ENCODE measurements at places on chromosomes 1 and 21. TPM values are rescaled to one million over a fixed set of nuclear protein-coding genes. Genes with fewer than 3 reads are reported as not detected.

Gene DCST2
- total RNA-seq = 0.09 TPM

DNA sequence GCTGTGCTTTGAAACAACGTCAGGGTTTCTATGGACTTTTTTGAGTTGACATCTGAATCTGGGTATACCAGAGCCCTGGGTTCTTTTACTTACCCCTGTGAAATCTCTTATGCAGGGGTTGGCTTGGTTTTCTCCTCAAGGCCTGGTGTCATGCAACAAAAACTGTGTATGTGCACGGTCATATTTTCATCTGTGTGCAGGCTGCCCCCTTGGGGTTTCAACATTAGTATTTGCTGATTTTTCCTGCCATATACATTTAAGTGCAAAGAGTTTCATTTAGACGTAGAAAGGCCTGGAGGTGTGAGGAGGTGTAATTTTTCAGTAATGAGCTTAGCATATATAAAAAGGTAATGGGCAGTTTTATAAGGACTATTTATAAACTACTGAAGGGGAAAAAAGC is 22.0 kb upstream of the ZBTB18 start:
- no peak for DNase-seq

GRCh38 chr1:191695865-191696264 is 462.4 kb upstream of the RGS18 start:
- no peak for DNase-seq

DNA sequence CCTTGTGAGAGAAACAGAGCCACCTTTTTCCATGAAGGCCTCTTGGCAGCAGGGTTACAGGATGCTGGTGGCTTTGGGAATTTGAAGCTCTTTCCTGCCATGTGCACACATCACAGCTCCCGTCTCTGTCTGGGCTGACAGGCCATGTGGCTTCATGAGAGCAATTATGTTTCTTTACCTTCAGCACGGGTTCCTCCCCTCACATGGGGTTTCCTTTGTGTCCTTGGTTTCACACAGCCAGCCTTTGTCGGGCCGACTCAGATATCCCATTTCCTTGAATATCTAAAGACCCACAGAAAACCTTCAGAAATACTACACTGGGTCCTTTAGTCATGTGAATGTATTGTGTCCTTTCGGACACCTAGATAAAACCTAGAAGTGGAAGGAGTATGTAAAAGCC is 7.1 kb downstream of the CLIC6 start:
- DNase-seq = no peak

GRCh38 chr1:103230061-103230460 is 121.7 kb upstream of the COL11A1 start:
- DNase-seq = no peak

- DNase-seq = no peak
Measured at GRCh38 chr1:77540501-77541161, 141.8 kb downstream of the ZZZ3 start.

Gene KIF2C
- 40.4 TPM for total RNA-seq

DNA sequence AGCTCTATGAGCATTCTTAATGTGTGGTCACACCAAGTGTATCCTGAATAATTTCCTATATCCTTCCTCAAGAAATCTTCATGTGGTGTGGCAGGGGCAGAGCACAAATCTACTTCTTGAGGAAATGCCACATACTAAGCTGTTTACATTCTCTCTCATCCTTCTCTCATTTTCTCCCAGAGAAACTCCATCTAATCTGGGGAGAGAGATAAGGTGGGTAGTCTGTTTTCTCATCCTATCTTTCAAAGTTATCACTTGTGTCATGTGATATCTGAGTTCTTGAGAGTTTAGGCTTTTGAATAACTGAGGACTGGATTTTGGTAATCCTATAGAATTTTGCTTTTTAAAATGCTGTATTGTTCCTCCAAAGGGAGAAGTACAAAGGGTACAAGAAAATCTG is 141.9 kb upstream of the LRRC7 start:
- DNase-seq = no peak

DNA sequence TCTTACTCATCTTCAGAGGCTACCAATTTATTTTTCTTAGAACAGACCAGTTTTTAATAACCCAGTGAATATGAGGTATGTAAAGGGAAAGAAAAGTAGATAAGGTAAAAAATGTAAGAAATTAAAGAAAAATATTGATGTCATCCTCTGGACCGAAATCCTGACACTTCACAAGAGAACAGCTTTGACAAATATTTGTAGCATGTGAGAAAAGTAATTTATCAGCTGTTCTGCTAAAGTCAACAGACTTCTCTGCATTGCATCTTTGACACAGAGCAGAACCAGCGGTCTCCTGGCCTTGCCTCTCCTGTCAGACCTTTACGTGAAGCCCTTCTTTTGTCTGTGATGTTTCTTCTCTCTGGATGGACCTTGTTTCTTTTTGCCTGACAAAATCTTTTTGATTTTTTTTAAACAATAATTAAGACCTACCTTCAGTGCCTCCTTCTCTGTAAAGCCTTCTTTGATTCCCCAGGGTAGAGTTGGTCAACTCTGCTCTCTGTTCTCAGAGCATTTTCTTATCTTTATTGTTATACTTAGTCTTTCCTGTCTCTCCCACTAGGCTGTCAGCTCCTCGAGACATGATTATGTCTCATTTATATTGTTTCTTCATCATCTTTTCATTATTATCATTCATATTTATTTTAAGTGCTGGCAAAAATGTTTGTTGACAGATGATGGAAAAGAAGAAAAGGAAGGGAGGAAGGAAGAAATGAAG is 35.4 kb downstream of the RGS4 start:
- no peak for DNase-seq

DNA sequence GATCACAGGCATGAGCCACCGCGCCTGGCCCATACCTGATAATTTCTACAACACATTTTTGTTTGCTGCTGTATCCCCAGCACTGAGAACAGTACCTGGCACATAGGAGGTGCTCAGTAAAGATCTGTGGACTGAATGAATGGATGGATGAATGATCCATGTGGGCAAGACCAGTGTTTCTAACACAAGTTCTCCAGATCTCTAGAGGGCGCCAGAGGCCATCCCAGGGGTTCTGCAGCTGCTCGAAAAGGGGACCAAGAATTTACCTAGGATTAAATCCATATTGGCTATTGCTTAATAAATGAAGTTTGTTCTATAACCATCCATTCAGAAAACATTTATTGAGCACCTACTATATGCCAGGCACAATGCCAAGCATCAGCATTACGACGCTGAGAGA is 167.7 kb downstream of the ACTL8 start:
- no peak for DNase-seq

Gene AMPD1
- not detected for total RNA-seq

GRCh38 chr1:29197590-29197924 is 15.9 kb upstream of the SRSF4 start:
- no peak for DNase-seq

DNA sequence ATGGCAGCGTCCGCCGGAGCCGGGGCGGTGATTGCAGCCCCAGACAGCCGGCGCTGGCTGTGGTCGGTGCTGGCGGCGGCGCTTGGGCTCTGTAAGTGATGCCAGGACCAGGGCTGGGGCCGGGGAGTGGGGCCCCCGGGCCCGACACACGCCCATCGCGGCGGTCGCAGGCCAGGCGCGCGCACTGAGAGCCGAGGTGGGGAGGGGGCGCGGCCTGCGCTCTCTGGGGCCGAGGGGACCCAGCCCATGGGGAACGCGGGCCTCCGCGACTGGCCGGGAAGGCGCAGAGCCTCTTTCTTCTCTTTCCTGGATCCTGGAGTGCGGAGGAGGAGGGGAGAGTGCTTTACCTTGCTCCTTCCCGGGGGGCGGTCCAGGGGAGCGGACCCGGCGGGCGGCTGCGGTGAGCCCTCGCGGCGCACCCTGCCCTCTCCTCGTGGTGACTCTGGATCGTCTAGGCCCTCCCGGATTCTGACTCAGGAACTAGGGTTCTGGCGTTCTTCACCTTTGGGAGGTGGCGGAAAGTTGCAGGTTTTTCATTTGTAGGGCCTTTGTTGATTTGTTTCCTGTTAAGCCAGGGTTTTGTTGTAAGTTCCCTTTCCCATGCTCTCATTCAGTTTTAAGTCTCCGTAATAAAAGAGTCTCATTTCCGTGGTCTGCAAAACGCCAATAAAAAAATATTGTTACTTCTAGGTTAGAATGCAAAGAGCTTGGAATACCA is 529 bp downstream of the MPZL1 start:
- peak; percentile 52 for DNase-seq

Gene ITLN1
- not detected for total RNA-seq

Gene PROK1
- not detected for total RNA-seq

- no peak for DNase-seq
Measured at GRCh38 chr21:42850866-42851391, 28.4 kb downstream of the WDR4 start.

- peak; percentile 10 for DNase-seq
Measured at GRCh38 chr1:59292562-59292961, 4.3 kb upstream of the FGGY start.

- DNase-seq = no peak
Measured at GRCh38 chr1:194078765-194079164, 892.4 kb upstream of the B3GALT2 start.

- no peak for DNase-seq
Measured at GRCh38 chr21:45073301-45074047, 906 bp upstream of the ADARB1 start.

- no peak for DNase-seq
Measured at GRCh38 chr21:15788847-15789523, 59.2 kb downstream of the USP25 start.

Gene CLCA4
- total RNA-seq = not detected

- DNase-seq = no peak
Measured at GRCh38 chr1:160839746-160840145, 22.9 kb downstream of the CD244 start.

DNA sequence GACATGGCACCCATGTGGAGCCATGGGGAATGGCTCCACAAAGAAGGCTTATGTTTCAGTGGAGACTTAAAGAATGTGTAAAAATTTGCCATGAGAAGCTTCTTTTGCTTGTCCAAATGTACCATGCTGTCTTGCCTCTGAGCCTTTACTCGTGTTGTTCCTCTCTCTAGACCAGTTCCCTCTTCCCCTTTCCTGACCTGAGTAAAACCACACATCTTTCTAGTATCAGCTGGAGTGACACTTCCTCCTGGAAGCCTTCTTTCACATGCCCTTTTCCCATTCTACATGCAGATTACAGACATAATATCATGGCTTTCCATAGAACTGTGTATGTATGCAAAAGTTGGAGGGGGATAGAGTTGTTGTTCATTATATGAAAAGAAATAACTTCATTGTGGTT is 13.6 kb upstream of the GPX7 start:
- DNase-seq = no peak

GRCh38 chr1:229567109-229567868 is 8.8 kb upstream of the ABCB10 start:
- no peak for DNase-seq

DNA sequence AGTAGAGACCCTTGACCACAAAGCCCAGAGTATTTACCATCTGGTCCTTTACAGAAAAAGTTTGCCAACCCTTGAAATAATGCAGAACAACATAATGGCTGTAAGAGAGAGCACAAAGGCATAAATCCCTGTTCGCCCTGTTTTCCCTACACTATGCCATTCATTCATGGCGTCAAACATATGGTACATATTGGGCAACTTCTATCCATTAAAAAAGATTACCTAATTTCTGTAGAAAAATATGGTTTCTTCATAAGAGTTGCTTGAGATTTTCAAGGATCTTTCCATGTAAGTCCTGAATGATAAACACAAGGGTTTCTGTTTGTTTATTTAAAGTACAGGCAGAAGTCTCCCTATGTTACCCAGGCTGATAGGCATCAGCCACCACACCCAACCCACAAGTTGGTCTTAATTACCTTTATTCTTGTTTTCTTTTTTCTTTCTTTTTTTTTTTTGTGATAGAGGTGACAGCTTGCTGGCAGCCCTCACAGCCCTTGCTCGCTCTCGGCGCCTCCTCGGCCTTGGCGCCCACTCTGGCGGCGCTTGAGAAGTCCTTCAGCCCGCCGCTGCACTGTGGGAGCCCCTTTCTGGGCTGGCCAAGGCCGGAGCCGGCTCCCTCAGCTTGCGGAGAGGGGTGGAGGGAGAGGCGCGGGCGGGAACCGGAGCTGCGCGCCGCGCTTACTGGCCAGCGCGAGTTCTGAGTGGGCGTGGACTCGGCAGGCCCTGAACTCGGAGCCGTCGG is 68.3 kb upstream of the NR5A2 start:
- no peak for DNase-seq

- no peak for DNase-seq
Measured at GRCh38 chr1:6412896-6413295, 6.8 kb downstream of the HES2 start.

GRCh38 chr1:190608282-190608681 is 130.6 kb upstream of the BRINP3 start:
- no peak for DNase-seq

Gene CCDC181
- total RNA-seq = 0.26 TPM

Gene PDE4B
- total RNA-seq = 29.7 TPM

GRCh38 chr21:45523411-45524101 is 18.7 kb downstream of the SLC19A1 start:
- DNase-seq = no peak

GRCh38 chr1:241751524-241751923 is 96.5 kb upstream of the EXO1 start:
- no peak for DNase-seq

DNA sequence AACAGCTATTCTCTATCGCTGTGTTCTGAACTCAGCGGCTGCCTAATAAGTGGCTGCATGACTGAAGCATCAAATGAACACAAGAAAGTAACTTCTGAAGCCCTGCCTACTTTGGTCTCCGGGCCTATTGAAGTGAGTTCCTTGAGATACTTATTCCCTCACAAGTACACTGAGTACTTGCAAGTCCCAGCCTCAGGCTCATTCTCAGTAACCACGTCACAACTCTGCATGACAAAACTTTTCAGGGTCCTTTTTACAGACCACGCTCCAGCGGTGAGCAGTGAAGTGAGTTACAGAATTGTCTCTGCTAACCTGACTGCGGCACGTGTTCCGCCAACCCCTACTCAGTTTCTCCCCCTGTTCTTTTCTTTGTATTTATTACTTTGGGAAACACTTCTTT is 1342.7 kb upstream of the ADGRL4 start:
- no peak for DNase-seq

- no peak for DNase-seq
Measured at GRCh38 chr21:19228226-19228625, 824.6 kb upstream of the TMPRSS15 start.

Gene CD5L
- total RNA-seq = not detected

GRCh38 chr1:119338757-119339156 is 29.8 kb upstream of the HAO2 start:
- no peak for DNase-seq

DNA sequence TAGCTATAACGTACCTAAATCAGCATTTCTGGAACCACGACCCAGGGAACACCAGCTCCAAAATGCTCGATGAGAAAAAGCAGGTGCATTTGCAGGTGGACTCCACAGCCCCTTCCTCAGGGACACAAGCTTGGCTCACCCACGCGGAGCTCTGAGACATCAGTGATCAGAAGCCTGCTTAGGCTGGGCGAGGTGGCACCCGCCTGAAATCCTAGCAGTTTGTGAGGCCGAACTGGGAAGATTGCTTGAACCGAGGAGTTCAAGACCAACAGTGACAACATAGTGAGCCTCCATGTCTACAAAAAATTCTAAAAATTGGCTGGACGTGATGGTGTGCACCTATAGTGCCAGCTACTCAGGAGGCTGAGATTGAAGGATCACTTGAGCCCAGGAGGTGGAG is 2.5 kb upstream of the TSPEAR start:
- no peak for DNase-seq

- DNase-seq = no peak
Measured at GRCh38 chr21:29691616-29692491, 247.9 kb downstream of the GRIK1 start.

Measured in CD8-positive, alpha-beta memory T cell (primary cell).